ENCODE measurements at places on chromosomes 5 and 9.

DNA sequence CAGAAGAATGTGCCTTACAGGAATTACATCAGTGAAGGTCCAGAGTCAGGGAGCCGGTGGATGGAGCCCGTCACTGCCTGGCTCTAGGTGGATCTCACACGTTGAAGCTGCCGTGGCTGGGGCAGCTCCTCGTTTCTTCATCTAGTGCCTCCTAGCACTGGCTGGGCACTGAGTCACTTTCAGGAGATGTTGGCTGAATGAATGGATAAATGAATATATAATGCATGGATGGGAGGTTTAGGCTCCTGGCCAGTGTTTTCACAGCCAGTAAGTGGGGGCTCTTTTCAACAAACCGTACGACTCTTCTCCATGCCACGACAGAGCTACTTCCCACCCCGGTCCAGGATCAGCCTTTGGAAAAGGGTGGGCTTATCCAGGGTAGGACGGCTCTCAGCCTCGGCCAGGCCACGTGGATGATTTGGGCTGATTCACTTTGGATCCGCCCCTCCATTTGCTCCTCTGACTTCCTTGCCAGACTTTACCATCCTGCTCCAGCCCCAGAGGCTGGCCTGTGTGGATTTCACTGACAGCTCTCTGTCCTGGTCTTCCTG is 1.3 kb upstream of the SH3PXD2B start:
- DNase-seq, result no peak

DNA sequence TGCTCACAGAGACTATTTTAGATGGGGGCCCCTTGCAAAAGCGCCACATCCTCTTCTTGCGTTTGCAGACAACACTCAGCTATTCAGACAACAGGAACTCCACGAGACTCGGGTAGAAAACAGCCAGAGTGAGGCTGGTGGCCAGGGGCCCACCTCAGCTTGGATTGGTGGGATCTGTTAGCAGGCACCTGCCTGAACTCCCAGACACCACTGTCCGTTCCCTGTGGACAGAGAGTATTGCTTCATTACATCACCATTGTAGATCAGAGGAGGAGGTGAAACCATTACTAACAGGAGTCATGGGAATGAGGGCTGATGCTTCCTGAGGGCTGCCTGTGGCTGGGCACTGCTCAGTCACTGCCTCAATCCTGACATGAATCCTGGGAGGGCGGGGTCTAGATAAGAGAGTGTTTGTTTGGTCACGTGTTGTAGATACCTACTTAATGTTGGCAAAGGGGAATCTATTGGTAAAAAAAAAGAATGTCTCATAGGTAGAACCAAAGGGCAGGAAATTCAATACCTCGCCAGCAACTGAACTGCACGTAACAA is 4.4 kb upstream of the RAPGEF1 start:
- DNase-seq, result no peak

GRCh38 chr9:20014168-20014567 is 225.3 kb upstream of the SLC24A2 start:
- DNase-seq, result no peak

GRCh38 chr9:489198-490197 is 274.8 kb downstream of the DOCK8 start:
- DNase-seq, result no peak

DNA sequence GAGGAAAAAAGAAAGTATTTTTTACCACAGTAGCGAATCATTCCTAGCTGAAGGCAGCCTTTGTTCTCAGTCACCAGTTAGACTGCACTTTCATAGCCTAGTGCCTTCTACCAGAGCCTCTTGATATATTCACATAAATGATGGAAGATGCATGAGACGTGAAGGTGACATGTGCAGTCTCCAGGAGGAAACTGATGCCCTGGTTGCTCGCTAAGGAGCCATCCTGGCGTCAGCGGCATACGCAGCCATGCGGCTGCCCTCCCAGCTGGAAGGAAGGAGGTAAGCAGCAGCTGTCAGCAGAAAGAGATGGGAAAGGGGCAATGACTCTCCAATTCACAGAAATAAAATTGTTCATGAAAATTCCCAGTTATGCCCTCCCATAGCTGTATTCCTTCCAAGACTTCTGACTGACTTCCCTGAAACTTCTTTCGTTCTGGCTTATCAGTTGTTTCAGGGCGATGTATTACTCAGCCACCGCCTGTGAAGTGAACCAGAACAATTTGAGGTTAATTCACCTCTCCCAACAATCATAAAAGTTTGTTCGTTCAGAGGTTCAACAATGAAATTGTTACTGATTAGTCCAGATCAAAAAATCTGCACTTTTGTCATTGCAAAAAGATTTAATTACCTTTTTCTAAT is 331.2 kb downstream of the NR2F1-AS1 start:
- no peak for DNase-seq
